NCI-H2171 (cell line): ENCODE measurements at places on chromosomes 6 and 20.

DNA sequence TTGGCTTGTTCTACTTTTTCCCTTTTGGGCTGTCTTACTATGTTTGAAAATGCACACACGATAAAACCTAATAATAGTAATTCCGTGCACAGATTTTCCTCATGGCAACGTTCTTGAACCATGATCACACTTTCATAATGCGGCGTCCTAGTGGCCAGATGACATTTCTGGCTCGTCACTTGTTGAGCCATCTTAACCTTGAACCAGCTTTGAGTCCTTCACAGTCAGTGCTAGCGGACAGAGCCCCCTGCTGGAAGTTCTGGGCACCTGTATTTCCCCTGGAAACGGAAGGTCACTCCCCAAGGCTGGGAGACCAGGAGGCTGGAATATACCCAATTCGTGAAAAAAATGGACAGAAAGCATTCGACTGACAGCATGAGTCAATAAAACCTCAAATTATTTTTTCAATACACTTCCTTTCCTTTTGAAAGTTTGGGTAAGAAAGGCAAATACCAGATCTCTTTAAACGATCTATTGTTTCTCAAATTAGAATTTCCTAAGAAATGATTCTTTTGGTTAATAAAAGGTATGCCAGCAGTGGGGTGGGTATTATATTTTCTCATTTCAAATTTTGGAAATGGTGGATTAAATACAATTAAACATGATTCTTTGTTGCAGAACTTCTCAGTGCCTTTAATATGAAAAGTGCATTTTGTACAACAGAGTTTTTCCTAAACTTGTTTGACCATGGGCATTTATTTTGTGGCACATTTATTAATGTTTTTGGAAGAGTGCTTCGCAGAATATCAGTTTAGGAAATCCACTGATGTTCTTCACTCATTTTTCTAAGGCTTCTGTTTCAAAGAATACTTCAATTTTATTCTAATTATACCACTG lies 542.3 kb downstream of the QKI start:
- peak; percentile 13 for DNase-seq

DNA sequence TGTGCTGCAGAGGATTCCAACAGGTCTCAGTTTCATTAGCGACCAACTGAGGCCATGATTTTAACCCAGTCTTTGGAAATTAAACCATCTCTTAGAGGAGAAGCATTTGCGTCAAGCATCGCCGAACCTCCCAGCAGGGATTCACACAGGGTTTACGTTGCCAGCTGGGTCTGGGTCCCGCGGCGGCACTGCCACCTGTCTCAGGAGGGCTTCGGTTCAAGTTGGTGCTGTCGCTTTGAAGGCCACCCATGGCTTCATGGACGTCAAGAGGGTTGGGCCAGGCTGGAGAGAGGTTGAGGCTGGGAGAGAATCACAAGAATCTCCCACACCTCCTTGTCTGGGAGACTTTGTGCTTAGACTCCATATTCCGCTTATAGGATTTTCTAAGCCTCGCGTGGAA lies 43.0 kb upstream of the FRMD1 start:
- DNase-seq, result no peak

- no peak for DNase-seq
These were observed 274.9 kb downstream of the SMOC2 start for GRCh38 chr6:168715643-168716481.

DNA sequence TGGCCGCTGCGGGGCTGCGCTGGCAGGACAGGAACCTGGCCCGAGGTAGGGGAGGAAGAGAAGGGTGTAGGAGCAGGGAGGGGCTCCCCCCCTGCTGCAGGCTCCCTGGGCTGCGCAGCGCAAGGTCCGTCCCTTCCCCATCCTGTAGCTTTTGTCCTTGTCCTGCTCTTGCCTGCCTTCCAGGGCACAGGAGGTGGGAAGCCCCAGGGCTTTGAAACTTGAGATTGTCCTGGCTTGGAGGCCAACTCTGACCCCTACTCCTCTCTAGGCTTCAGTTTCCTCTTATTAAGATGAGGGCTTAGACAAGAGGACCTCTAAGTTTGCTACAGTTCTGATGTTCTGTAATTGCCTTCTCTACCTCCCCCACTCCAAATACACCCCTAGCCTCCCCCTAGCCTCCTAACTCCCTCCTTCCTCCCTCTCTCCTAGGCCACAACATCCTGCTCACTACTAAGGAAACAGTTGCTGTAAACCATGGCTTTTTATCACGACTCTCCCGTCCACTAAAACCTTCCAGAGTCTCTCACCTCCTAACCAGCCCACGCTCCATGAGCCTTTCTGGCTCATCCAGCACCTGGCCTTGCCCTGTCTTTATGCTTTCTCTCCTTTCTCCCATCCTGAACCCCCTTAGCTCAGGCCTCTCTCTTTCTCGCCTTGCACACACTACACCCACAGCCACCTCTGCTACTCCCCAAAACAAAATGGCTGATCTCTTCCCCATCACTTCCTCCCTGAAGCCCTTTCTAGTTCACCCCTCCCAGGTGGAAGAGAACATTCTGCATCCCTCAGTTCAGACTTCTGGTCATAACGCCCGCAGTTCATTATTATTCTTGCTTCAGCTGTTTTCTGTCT lies 10.2 kb downstream of the UNC5CL start:
- no peak for DNase-seq

DNA sequence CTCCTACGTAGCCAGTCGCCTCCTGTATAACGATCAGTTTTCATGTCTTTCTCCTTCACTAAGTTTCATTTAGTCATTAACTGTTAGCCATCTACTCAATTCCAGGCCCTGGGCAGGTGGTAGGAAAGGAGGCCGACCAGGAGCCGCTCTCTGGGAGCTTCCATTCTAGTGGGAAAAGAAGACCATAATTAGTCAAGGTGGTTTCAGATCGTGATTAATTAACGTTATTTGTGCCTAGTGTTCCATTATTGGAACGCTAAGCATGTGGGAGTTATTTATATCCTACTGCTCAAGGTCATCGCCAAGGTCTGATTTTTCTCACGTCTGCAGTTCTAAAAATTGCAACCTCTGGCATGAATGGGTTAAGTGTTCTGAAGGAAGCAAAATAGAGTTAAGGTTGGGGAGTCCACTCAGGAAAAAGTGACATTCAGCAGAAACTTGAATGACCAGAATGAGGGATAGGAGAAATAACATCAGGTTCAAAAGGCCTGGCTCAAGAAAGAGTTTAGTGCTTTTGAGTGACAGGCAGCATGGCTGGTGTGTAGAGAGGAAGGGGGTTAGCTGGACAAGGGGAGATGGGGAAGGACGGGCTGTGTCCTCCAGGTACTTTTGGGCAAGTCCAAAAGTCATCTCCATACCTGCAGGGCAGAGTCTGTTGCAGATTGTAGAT lies 812 bp downstream of the SLC9A8 start:
- no peak for DNase-seq

GRCh38 chr6:158452191-158452590 lies 107.7 kb upstream of the TMEM181 start:
- DNase-seq, result no peak

- no peak for DNase-seq
These were observed 11.6 kb downstream of the YWHAB start for GRCh38 chr20:44897133-44897532.

GRCh38 chr6:6008089-6008647 lies 1.4 kb upstream of the NRN1 start:
- DNase-seq, result no peak

GRCh38 chr6:166578536-166579236 lies 7.8 kb downstream of the RAMACL start:
- no peak for DNase-seq

DNA sequence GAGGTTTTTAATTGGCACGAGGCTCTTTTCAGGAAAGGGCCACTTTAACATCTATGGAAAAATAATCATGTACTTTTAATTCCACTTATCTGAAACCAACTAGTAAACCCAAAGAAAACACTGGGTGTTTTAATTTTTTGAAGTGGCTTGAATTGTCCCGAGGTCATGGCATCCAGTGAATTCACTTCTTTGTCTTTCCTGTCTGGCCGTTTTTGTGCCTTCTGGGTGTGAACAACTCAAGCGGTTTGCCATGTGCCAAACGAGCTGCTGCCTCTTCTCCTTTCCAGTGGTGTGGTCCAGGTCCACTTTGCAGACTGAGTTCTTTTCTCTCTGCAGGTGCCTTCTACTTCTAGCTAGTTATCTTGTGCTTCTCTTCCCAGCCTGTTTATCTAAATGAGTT lies 117.5 kb downstream of the PLCB4 start:
- no peak for DNase-seq

DNA sequence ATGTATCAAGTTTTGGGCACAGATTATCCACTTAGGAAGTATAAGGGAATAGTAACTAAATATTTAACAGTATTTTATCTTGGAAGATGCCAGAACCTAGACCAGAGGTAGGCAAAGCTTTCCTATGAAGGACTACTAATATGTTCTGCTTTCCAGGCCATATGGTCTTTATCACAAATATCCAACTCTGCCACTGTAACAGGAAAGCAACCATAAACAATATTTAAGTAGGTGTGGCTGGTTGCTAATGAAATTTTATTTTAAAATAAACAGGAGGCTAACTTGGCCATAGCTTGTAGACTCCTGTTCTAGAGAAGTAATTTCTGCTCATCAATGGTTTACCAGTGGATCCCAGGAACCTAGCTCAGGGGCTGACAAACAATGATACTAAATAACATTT lies 39.4 kb downstream of the NOL7 start:
- no peak for DNase-seq

- DNase-seq, result peak; percentile 78
These were observed 25.6 kb upstream of the ARMH2 start for GRCh38 chr6:24824142-24824938.

- DNase-seq, result peak; percentile 47
These were observed 71.7 kb downstream of the ATP9A start for GRCh38 chr20:51696304-51697071.

GRCh38 chr6:116695401-116695800 lies 14.4 kb downstream of the KPNA5 start:
- DNase-seq, result no peak

GRCh38 chr6:137892271-137892708 lies 25.2 kb downstream of the TNFAIP3 start:
- no peak for DNase-seq

GRCh38 chr6:134007077-134007476 lies 45.3 kb downstream of the SLC2A12 start:
- DNase-seq, result peak; percentile 43

DNA sequence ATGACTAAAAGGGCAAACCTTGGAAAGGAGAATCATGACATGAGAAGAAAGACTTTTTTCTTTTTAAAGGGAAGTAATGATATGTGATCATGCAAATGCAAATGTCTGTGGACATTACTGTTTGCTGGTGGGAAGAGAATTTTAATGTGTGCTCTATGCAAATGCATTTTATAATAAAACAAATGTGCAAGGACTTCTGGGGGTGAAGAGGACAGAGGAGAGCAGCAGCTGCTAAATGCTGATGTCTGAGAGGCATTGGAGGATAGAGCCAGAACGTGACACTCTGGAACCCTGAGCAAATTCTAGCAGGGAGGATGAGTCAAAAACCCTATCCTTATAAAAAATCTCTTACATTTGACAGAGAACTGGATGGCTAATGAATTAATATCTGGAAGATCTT lies 69.1 kb upstream of the BEND3 start:
- no peak for DNase-seq

- DNase-seq, result no peak
These were observed 29.3 kb upstream of the CTAGE9 start for GRCh38 chr6:131740161-131740560.

- DNase-seq, result no peak
These were observed 119.1 kb upstream of the MAP7 start for GRCh38 chr6:136669299-136669699.

DNA sequence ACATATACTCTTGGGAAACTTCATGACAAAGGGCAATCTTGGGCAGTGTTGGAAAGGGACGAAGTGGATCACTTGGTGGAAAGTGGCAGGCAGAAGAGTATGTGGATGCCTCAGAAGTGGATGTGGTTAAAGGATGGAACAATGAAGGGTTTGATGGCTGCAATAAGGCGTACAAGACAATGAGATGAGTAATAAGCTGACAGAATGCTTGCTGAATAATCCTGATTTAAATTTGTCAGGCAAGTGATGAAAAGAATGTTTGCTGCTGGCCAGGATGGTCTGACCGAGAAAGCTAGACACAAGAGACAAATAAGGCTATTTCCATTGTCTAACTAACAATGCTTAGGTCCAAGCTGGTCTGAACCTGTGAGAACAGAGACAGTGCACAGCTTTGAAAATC lies 61.6 kb upstream of the CEP85L start:
- DNase-seq, result no peak

DNA sequence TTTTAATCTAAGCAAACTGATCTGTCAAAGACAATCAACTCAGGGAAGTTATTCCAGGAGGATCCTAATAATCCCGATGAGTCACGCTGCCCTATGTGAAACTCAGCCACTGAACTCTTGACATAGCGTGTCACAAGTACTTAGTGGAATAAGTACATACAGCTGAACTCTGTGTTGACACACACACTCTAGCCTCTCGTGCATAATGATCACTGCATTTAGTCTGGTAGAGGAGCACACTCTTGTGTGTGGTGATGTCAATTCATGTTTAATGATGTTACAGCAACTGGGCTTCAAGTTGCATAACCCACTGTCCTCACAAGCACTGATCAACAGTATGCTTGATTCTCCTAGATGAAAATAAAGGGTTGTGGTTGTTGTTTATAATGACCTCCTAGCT lies 148.3 kb downstream of the HACE1 start:
- DNase-seq, result no peak

DNA sequence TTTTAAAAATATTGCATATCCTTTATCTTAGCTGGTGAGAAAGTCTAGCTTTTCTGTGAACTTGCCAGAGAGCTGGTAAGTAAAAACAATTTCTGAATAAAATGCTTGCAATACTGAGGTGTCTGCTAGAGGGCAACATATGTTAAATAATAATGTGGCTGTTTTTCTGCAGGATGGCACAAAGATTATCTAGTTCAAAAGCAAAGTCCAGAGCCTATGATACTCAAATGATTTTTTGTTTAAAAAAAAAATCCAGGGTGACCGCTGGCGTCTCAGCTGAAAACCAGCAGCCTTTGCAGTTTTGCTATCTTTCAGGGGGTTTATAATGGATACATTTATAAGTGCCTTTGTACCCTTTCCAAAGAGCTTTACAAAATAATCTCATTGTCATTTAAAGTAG lies 194.9 kb downstream of the PHACTR1 start:
- DNase-seq, result peak; percentile 4

DNA sequence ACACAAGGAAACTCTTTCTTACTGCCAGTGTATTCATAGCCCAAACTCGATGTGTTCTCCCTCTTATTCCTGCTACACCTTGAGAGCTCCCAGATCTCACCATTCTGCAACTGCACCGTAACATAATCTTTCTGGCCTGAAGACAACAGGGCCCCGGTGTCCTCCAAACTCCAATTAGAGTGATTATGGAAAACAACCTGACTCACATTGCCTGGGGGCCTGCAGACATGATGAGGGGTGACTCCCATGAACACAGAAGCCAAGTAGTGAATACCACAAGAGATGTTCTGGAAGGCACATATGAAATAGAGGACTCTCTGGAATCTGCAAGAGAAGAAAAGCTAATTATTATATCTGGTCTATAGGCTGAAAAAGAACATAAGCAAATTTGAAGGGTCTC lies 19.7 kb downstream of the SLC22A16 start:
- DNase-seq, result no peak

DNA sequence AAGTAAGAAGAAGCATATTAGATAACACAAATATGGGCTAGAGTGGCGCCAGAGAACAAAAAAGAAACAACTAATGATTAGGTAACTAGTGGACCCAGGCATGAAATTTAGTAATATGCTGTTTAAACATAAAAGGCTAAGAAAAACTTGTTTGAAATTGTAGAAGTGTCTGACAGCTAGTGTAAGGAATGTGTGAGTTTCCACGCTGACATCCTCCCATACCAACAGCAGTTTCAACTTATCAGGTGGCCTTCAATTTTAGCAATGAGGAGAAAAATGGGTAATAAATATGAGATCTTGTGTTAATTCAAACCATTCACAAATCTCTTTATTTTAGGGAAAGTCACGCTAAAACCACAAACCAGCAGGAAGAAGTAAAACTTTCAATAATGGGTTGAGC lies 440.2 kb upstream of the FLRT3 start:
- DNase-seq, result no peak
